CD8-positive, alpha-beta memory T cell (primary cell): ENCODE measurements at places on chromosomes 1 and 21. TPM values are rescaled to one million over a fixed set of nuclear protein-coding genes. Genes with fewer than 3 reads are reported as not detected.

DNA sequence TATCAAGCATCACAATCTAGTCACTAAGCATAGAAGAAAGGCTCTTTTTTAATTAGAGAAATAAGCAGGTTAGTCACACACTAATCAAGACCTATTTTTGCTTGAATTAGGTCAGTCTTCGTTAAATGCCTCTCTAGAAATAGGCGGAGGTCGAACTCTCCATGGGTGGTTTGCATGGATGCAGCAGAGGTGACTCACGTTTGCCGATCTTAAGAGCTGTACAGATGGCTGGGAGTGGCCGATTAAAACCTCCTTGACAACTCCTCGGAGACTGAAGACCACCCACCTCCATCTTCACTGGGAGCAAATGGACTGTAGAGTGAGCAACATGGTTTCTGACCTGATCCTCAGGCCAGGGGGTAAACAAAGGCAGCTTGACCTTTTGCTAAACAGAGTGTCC, 249.3 kb downstream of the ZNF648 start:
- no peak for DNase-seq
- H3K27ac ChIP-seq: no peak overlapping the region
- H3K27me3 ChIP-seq: no peaks in the 10 kb centered on the region
- H3K4me3 ChIP-seq: no peak overlapping the region

TDRD10 gene
- total RNA-seq: not detected

MSH4 gene
- 0.50 TPM for total RNA-seq

VWA5B1 gene
- not detected for total RNA-seq

GRCh38 chr1:175317779-175318178, 125.2 kb upstream of the KIAA0040 start:
- peaks cover 7% of the 10 kb centered on the region for H3K4me1 ChIP-seq
- H3K27me3 ChIP-seq: no peaks in the 10 kb centered on the region
- H3K36me3 ChIP-seq: no peaks in the 10 kb centered on the region
- DNase-seq: no peak

- no peaks in the 10 kb centered on the region for H3K4me1 ChIP-seq
- no peaks in the 10 kb centered on the region for H3K36me3 ChIP-seq
- H3K27ac ChIP-seq: no peak overlapping the region
- H3K4me3 ChIP-seq: no peak overlapping the region
Observed at GRCh38 chr1:208600456-208601190, 356.4 kb upstream of the PLXNA2 start.

- no peak for DNase-seq
- H3K27me3 ChIP-seq: no peaks in the 10 kb centered on the region
- H3K4me1 ChIP-seq: no peaks in the 10 kb centered on the region
- H3K27ac ChIP-seq: no peak overlapping the region
- no peak overlapping the region for H3K4me3 ChIP-seq
- no peaks in the 10 kb centered on the region for H3K36me3 ChIP-seq
Observed at GRCh38 chr1:67503974-67504373, 73.8 kb upstream of the SERBP1 start.

GRCh38 chr1:94953746-94954145, 26.8 kb upstream of the CNN3 start:
- no peak overlapping the region for H3K27ac ChIP-seq
- no peaks in the 10 kb centered on the region for H3K36me3 ChIP-seq
- H3K4me3 ChIP-seq: no peak overlapping the region
- no peak for DNase-seq
- H3K4me1 ChIP-seq: no peaks in the 10 kb centered on the region

DNA sequence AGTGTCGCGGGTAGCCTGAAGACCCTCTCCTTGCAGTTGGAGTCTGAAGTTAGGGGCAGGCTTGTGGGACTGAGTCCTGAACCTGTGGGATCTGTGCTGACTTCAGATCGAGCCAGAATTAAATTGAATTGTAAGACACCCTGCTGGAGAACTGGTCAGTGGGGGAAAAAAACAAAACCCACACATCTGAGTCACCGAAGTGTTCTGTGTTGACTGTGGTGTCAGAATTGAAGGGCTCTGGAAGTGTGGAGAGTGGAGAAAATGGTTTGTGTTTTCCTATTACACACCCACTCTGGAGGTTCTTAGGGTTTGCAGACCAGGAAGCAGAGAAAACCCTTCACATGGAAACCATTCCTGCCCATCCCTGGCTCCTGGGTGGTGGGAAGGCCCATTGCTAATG, 209.5 kb upstream of the GALNT2 start:
- no peak for DNase-seq
- H3K4me3 ChIP-seq: no peak overlapping the region
- no peaks in the 10 kb centered on the region for H3K36me3 ChIP-seq
- H3K27me3 ChIP-seq: no peaks in the 10 kb centered on the region
- no peaks in the 10 kb centered on the region for H3K4me1 ChIP-seq
- no peak overlapping the region for H3K27ac ChIP-seq

DNA sequence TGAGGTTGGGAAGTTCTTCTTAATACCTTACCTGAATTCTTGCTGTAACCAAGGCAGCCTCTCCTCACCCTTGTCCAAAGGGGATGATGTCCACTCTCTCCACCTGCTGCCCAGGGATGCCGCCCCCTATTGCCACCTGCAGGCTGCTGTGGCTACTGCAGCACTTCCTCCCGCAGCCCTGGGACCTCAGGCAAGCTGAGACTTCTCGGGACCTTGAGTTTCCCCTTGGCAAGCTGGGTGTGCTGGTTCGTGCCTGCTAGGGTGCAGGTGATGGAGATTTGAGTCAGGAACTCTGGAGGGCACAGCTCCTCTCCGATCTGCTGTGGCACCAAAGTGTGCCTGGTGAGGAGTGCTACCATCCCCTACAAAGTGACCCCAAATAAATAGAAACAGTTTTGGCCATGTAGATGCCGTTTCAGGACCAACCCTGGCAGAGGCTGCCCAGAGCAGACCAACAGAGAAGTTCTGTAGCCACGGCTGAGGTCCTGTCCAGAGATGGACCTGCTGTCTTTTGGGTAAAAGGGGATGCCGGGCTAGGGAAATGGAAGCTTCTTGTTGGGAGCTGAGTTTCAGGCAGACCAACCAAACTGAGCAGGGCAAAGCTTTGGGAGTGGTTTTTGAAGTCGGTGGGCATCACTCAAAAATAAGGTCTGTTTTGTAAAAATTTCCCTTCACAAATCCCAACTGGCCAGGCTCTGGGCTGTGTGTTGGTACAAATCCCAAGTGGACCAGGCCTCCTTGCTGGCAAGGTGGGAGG, 31.7 kb downstream of the RUNX3 start:
- H3K4me3 ChIP-seq: no peak overlapping the region
- peaks cover 3% of the 10 kb centered on the region for H3K36me3 ChIP-seq
- no peaks in the 10 kb centered on the region for H3K27me3 ChIP-seq
- H3K27ac ChIP-seq: no peak overlapping the region
- peaks cover 30% of the 10 kb centered on the region for H3K4me1 ChIP-seq

CYP4A11 gene
- not detected for total RNA-seq

- H3K4me3 ChIP-seq: no peak overlapping the region
- no peaks in the 10 kb centered on the region for H3K27me3 ChIP-seq
- no peak for DNase-seq
- no peaks in the 10 kb centered on the region for H3K4me1 ChIP-seq
Observed at GRCh38 chr21:46307625-46308024, 16.0 kb downstream of the C21orf58 start.

- no peak overlapping the region for H3K4me3 ChIP-seq
- H3K27me3 ChIP-seq: no peaks in the 10 kb centered on the region
- DNase-seq: no peak
Observed at GRCh38 chr1:95509989-95510388, 276.0 kb downstream of the RWDD3 start.

GRCh38 chr1:81305997-81306452, 494.7 kb upstream of the ADGRL2 start:
- no peaks in the 10 kb centered on the region for H3K27me3 ChIP-seq
- H3K27ac ChIP-seq: no peak overlapping the region
- no peaks in the 10 kb centered on the region for H3K36me3 ChIP-seq
